ENCODE measurements at places on chromosomes 2 and 18.

DNA sequence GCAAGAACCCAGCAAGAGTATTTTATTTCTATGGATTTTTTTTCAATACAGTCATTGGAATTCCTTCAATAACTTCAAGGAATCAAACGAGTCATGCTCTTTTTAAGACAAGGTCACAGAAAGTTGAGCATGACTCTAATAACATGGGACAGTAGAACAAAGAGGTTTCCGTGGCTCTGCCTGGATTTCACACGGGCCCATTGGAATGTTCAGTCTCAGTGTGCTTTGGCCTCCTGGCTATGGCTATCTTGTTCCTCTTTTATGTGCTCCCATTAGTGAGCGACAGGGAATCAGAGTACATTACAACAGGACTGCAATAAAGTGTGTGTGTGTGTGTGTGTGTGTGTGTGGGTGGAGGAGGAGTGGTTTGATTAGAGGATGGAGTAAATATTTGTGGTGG lies 312.4 kb downstream of the DCC start:
- DNase-seq = no peak

DNA sequence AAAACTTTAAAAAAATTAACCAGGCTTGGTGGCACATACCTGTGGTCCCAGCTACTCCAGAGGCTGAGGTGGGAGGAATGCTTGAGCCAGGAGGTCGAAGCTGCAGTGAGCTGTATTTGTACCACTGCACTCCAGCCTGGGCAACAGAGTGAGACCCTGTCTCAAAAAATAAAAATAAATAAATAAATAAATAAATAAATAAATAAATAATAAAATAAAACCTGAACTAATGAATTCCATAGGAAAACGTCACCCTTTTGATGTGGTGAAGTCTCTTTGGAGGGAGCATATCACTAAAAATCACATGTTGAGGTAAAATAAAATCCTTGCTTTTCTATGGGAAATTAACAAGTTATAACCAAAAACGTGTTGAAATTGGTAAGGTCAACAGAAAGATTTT lies 29.6 kb upstream of the ITGAV start:
- no peak for DNase-seq

- no peak for DNase-seq
Observed at GRCh38 chr18:22829781-22830180, 103.3 kb upstream of the RBBP8 start.

DNA sequence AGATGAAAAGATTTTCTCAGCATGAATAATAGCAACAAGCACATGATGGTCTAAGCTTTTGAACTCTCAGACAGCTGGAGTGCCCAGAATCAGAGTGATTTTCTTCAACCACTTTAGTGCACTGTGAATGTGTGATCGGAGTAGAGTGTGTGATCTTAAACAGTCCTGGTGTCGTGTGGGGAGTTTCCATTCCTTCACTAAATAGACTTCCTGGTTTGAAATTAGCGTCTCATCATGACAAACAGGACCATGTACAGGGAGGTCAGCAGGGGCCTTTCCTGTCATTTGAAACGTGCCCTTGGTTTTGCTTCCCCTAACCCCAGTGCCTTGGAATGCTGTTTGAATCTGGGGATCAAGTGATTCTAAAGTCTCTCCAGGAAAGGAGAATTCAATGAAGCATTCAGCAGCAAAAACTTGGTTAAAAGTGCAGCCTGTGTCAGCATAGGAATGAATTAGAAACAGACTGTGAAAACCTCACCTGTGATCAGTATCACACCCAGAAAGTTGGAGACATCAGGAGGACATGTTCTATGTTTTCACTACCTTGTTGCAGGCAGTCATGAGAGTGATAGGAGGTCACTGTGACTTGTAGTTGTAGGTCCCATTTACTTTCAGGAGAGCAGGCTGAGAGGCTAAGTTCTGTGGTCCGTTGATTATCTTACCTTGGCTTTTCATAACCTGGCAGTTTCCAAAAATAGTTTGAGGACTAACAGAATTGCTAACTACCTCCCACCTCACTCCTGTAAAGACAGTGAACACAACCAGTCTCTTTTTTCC lies 400.3 kb downstream of the MTX2 start:
- no peak for DNase-seq

DNA sequence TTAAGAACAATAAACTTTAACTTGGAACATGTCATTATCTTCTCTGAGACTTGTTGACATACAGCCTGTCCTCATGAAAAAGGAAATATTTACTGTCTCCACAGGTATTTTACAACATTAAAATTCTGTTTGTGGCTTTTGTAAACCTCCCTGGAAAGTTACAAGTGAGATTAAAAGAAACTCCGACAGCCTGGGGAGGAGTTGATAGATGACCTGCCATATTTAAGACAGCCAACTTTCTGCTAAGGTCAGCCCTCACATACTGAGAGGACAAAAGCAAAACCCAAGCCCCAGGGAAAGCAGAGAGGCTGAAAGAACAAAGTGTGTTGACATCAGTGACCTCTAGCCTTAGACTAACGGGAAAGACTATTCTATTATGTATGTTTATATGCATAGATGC lies 350.2 kb downstream of the RIT2 start:
- DNase-seq = no peak

DNA sequence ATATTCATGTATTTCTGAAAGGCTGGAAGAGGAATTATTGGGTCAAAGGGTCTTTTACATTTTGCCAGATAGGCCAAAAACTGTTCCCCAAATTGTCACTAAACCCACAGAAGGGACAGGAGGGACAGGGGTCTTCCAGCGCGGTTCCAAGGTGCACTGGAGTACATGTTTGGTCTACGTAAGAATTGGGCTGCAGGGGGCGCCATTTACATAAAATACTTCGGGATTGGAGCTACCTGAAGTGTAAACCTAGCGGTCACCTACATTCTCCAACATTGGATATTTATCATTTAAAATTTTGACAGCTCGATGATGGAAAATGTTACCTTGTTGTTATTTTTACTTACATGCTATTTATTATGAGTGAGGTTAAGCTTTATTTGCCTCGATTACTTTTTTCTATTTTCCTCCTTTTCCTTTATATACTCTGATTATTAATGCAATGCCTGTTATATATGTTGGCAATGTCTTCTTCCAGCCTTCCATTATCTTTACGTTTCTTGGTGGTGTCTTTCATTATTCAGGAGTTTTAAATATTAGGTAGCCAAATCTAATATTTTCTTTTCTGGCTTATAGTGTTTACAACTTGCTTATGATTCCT lies 43.0 kb upstream of the RAB6C start:
- DNase-seq = no peak

GRCh38 chr2:28828382-28828781 lies 17.7 kb downstream of the SPDYA start:
- DNase-seq = no peak

GRCh38 chr2:237956402-237956736 lies 10.4 kb upstream of the UBE2F start:
- no peak for DNase-seq

DNA sequence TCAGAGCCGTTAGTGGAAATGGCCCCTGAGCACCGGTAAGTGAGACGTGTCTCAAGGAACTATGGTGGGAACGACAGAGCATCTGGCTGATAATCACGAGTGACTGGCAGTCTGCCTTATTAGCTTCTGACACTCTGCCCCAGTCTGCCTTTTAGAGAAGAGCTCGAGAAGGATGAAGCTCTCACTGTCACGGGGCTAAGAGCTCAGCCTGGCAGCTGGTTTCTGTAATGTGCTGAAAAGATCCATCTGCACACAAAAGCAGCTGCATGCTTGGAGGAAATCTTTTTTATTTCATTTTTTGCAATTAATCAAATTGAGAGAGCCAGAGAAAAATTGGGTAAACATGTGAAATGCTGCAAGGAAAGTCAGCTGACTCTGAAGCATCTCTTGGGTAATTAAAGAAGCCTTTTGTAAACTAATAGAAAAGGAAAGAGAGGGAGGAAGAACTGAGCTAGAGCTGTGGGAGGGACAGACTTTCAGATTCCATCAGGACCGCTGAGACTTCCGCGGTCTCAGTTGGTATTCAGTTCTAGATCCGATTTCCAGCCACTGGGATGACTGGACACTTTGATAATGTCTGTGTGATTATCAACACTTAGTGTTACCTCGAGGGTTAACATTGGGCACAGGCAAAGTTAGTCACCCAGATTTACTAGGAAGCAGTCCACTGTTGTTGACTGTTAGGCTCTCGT lies 24.4 kb downstream of the MBP start:
- peak; percentile 89 for DNase-seq

GRCh38 chr2:8306530-8307351 lies 375.1 kb upstream of the ID2 start:
- no peak for DNase-seq

DNA sequence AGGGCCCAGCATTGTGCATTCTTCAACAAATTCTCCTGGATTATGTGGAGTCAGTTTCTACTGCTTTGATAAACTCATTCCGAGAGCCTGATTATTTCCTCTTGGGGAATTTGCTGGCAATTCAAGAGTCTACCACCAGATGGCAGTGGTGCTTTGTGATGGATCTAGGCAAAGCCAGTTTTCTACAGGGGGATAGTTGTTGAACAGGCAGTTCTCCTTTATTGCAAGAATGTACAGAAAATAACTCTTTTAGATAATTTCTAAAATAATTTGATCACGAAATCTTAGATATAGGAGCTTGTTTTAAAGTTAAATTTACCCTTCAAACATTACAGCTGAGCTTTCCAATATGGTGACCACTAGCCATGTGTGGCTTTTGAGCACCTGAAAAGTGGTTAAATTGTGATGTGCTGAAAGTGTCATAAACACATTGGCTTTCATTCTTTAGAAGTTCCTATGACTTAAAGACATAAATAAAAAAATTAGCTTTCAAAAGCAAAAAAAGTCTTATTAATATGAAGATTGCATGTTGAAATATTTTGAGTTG lies 66.7 kb upstream of the HAAO start:
- DNase-seq = peak; percentile 84

GRCh38 chr2:125745514-125745913 lies 910.4 kb upstream of the GYPC start:
- DNase-seq = no peak

- DNase-seq = peak; percentile 72
Observed at GRCh38 chr2:27118525-27119329, at the start of gene CGREF1. Gene CGREF1, minus strand, starts transcription at chr2:27119128. Its CDS starts 14,762 bp downstream, at chr2:27104366.

DNA sequence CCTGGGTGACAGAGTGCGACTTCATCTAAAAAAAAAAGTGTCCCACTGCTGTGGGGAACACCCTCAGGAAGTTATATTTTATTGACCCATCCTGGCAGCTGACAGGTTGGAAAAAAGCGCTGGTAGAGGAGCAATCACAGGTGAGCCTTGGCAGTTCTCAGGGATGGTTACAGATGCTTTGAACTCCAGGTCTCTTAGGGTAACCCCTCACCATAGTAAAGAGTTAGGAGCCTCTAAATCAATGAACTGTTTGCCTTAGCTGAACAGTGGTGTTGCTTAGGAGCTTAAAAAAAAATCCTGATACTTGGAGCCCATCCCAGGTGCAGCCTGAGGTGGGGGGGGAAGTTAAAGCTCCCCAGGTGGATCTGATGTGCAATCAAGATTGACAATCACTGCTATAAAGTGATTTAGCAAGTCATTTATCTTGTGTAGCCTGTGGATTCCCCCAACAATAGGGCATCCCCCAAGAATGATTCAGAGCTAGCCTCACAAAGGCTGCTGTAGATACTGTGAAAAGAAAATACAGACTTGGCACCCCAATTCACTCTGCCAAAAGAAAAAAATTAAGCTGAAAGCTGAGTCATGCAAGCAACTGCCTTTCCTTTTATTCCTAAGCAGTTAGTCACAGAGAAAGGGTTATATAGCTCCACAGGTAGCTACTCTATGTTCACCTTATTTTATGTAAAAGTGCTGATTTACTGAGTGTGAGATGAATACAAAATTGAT lies 14.8 kb downstream of the SLC16A14 start:
- peak; percentile 41 for DNase-seq

DNA sequence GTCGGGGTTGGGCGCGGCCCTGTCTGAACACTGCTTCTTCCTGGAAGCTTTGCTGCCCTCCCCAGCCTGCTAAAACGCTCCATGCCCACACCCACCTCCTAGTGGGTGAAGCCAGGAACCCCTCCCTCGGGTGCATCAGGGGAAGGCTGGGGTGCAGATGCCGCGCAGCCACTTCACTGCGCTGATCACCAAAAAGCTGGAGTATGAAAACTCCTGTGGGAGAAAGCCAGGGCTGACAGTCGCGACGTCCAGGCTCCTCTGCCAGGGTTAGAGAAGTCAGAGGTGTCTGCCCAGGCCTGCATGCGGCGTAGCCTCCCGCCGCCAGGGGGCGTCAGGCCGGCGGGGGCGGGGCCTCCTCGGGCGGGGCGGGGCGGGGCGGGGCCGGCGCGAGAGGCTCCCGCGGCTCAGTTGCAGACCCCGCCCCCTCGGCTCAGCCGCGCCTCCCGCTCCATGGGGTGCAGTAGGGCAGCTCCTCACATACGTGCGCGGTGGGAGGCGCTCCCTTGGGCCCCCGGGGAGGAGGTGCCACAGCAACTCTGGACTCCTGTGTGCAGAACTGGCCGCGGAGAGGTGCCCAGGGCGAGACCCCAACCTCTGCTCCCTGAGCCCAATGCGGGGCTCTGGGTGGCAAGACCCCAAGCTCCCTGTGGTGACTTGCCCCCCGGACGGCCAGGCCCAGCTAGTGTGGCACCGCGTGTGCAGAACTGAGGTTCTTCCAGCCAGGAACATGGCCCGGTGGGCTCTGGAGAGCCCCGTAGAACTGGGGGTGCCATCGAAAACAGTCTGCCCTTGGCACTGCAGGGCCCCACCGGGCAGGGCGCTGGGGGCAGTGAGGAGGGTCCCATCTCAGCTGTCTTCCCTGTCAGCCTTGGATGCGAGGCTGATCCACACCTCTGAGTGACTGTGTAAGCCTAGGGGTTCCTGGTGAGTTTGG lies 1.8 kb upstream of the RNPEPL1 start:
- peak; percentile 96 for DNase-seq

DNA sequence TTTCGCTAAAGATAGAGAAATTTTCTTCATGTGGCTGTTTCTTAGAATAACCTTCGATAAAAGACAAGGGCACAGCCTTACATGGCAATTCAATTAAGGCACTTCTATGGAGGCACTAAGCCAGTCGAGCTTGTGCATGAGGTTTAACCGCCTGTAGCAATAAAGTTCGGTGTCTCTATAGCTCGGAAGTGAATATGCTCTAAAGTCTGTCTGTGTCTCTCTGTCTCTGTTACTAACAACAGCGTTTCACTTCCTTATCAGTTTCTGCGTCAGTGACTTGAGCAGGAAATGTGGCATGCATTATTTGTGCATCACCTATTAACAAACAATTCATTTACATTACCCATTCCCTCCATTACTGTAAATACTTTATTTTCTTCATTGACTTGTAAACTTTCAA lies 365.1 kb upstream of the NETO1 start:
- DNase-seq = no peak

GRCh38 chr2:43480874-43481273 lies 115.0 kb downstream of the THADA start:
- peak; percentile 23 for DNase-seq

GRCh38 chr18:9559253-9559652 lies 55.1 kb downstream of the PPP4R1 start:
- DNase-seq = no peak

- DNase-seq = no peak
Observed at GRCh38 chr2:53424902-53425301, 342.7 kb upstream of the CHAC2 start.

DNA sequence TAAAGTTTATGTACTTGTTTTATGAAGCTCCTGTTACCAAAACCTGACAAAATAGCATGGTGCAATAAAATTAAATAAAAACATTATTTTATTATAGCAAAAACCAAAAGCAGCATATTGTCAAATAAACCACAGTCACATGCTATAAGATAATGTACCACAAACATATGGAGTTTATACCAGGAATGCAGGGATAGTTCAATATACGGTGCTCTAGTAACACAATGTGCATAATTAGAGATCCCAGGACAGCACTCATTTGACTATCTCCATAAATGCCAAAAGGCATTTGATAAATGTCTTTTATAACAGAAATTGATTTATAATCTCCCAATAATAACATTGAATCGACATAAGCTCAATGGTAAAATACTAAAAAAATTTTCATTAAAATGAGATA lies 402.0 kb downstream of the RND3 start:
- DNase-seq = no peak

- no peak for DNase-seq
Observed at GRCh38 chr2:11022591-11023273, 111.0 kb downstream of the KCNF1 start.
